ENCODE measurements at places on chromosomes 6 and 20. TPM values are rescaled to one million over a fixed set of nuclear protein-coding genes. Genes with fewer than 3 reads are reported as not detected.

Gene B3GALT4
- 2.1 TPM for total RNA-seq

Gene PRL
- not detected for total RNA-seq

Gene ADGRB3
- total RNA-seq, result under 0.01 TPM

Gene OR2B6
- not detected for total RNA-seq

Gene CCN2
- 276 TPM for total RNA-seq

Gene CFAP206
- total RNA-seq, result 0.19 TPM

Gene PARD6B
- total RNA-seq, result 0.27 TPM

Gene C4B
- total RNA-seq, result 1.8 TPM

Gene CRISP2
- not detected for total RNA-seq

Gene CLDN20
- not detected for total RNA-seq

Gene IRF4
- total RNA-seq, result not detected

Gene PRND
- 25.8 TPM for total RNA-seq

All from endothelial cell of coronary artery (primary cell).